ENCODE measurements at places on chromosomes 2 and 18.

DNA sequence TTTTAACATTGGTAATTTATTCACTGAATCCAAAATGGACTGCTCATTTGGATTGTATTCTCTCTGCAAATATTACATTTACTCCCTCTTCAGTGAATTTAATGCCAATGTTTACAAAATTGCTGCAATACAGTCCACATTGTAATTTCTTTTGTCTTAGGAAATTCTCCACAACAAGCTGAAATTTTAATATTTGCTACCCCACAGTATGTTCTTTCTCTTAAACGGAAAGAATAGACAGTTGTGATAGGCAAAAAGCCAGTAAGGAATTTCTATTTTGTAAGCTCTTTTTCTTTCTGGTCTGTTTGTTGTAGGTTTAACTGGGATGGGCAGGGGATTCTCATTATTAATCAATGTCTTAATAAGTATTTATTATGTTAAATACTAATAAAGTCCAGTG, 92.0 kb downstream of the CSRNP3 start:
- DNase-seq, result no peak

- DNase-seq, result no peak
Measured at GRCh38 chr2:138237667-138238384, 263.7 kb upstream of the SPOPL start.

DNA sequence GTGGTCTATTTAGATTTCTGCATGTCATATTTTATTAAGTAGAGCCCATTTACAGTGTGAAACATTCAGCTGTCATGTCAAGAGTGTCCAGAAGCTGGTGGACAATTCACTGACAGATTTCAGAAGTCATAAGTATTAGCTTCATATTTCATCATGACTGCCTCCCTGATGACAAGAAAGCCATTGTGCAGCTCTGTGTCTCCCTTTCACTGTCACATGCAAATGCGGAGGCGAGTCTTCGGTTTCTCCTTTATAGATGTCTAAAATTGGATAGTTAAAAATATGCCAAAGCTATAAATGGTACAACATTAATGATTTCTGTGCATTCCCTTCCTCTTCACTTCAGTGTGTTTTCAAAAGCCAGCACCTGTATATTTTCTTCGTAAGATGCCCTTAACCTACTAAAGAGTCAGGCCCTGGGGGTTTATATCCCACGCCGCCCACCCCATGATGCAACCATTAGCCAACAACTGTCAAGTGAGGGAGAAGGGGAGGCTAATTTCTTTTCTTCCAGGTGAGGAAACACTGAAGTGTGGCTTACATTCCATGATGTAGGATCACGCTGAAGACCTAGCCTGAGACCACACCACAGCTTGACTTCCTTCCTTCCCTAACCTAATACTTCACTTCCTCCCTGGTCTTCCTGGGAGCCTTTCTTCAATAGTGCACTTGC, 99.6 kb upstream of the DDX18 start:
- no peak for DNase-seq

DNA sequence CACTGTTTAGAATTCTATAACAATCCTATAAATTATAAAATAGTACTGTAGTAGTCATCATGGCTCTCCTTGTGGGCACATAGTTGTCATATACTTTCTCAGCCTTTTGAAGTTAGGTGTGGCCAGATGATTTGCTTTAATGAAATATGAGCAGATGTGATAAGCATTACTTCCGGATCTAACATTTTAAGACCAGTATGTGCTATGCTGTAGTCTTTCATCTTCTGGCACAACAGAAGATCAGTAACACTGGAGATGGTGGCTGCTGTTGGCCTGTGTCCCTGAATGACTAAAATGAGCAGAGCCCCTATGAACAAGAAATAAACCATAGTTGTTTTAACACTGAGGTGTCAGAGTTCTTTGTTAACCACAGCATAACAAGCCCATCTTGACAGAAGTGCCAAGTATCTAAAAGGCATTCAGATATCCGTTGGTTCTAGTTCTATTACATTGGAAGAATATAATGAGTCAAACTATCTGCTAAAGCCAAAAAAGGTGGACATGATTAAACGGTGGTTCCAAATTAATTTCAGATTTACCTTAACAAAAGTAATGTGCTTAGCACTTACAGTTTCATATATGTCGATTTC, 6.3 kb downstream of the MEX3C start:
- no peak for DNase-seq

- DNase-seq, result no peak
Measured at GRCh38 chr2:149339324-149339723, 8.9 kb downstream of the LYPD6 start.

- no peak for DNase-seq
Measured at GRCh38 chr2:216116418-216116817, 7.3 kb downstream of the XRCC5 start.

DNA sequence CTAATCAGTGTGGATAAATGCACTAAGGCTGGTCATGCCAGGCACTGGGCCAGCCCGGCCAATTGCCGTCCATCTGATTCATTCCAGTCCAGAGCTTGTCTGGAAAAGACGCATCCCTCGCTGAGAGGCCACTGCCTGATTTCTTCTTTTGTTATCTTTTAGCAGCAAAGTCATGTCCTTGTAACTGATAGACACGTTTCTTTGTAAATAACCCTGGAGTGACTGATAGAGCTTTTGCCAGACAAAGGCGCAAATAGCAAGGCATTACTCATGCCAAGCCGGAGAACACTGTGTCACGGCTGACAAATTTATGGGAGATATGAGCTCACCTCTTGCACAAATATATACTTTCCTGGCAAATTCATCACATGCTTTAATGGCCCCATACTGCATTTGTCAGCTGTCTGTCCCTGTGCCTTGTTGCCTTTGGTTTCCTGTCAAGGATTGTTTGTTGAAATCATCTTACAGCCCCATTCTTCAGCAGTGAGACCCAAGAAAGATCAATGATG, 164.4 kb downstream of the ETAA1 start:
- no peak for DNase-seq

DNA sequence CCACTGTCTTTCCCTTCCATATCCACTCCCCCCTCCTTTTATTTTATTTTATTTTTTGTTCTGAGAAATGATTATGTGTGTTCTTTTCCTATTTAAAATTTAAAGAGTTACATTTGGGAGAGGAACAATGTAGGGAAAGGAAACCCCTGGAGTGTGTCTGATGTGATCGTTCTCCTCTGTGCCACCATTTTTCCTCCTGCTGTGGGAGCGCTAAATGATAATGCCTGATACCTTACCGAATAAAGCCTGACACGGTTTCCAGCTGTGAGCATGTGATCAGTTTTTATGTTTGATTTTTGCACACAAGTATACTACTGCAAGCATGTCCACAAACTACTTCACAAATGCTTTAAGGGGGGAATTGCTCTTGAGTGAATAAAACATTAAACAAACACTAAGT, 317.8 kb upstream of the FANCL start:
- no peak for DNase-seq

DNA sequence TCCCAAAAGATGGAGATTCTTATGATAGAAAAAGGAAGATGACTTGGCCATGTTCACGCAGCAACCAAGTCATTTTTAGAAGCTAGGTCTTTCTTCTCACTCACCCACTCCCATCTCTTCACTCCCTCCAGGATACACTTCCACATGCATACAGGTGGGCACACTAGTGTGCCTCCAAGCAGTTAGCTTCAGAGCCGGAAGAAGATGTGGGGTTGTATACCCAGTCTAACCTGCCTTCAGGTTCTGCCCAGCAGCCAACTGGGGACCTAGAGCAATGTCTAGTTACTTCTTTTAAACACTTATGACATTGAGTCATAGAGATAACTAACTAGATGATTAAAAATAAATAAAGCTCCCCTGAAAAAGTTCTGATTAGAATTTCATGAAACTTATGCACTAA, 21.8 kb upstream of the TANK start:
- peak; percentile 58 for DNase-seq

GRCh38 chr2:181183878-181184542, 203.6 kb downstream of the UBE2E3 start:
- peak; percentile 70 for DNase-seq

DNA sequence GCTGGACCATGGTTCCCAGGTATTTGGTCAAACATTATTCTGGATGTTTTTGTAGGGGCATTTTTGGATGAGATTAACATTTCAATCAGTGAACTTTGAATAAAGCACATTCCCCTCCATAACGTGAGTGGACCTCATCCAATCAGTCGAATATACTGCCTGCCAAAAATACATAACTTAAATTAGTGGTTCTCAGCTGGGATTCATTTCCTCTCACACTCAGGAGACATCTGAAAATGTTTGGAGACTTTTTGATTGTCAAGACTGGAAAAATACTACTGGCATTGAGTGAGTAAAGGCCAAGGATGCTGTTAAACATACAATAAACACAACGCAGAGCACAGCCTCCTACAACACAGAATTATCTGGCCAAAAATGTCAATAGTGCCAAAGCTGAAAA, 198.2 kb downstream of the MYO1B start:
- no peak for DNase-seq

DNA sequence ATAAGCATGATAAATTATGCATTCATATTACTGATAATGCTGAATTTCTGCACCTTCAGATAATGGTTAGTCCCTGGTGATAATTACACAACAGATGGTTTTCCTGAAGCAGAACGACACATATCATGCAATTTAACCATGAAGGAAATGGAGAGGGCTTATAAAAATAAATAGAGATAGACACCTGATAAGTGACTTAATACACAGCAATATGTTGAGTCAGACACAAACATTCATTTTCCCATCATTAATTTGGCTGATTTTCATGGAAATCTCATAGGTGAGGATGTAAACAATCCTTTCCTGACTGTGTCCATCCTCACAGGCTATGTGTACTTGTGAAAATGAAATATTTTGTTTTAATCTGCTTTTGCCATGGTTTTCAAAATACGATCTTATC, 36.9 kb upstream of the DSEL start:
- DNase-seq, result no peak

DNA sequence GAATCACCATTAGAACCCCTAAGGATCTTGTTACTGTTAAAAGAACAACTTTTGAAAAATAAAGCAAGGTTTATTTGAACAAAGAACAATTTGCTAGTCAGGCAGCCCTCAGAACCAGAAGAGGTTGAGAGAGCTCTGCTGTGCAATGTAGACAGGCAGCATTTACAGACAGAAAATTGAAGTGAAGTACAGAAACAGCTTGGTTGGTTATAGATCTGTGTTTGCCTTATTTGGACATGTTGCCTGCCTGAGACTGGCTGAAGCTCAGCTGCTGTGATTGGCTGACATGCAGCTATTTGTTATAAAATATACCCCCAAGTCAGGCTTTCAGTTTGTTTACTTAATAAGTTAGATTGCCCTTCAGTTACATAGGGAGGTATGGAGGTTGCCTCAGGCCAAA, 12.5 kb downstream of the MSTN start:
- DNase-seq, result no peak

- DNase-seq, result no peak
Measured at GRCh38 chr2:64617631-64618151, 36.0 kb downstream of the SERTAD2 start.

- no peak for DNase-seq
Measured at GRCh38 chr2:181485638-181485946, 28.4 kb downstream of the ITGA4 start.

DNA sequence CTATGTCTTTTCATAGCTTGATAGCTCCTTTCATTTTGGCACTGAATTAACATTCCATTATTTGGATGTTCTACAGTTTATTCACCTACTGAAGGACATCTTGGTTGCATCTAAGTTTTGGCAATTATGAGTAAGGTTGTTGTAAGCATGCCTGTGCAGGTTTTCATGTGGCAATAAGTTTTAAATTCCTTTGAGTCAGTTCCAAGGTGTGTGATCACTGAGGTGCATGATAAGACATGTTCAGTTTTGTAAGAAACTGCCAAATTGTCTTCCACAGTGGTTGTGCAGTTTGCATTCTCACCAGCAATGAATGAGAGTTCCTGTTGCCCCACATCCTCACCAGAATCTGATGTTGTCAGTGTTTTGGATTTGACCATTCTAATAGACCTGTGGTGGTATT, 24.2 kb downstream of the XDH start:
- DNase-seq, result no peak

DNA sequence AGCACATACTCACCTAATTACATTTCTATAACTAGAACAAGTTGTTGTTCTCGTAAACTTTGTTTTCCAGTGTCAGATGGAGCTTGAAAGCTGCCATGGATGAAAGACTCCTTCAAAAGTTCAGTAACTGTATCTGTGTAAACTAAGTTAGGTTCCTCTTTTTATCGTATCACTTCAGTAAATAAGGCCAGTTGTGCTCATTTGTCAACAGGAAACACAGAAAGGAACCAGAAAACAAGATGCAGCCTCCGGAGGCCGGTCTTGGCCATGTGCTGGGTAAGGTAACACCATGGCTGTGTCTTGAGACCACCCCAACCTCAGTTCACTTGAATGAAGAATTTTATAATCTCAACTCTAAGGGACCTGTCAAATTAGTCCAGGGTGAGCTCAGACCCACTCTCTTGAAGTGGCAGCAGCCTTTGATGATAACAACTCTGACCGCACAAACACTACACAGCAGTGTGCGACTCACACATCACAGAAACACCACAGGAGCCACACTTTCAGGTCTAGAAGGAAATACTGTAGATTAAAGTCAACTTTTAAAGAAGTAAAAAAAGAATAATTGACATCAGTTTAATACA, 213.8 kb downstream of the AFF3 start:
- peak; percentile 72 for DNase-seq

DNA sequence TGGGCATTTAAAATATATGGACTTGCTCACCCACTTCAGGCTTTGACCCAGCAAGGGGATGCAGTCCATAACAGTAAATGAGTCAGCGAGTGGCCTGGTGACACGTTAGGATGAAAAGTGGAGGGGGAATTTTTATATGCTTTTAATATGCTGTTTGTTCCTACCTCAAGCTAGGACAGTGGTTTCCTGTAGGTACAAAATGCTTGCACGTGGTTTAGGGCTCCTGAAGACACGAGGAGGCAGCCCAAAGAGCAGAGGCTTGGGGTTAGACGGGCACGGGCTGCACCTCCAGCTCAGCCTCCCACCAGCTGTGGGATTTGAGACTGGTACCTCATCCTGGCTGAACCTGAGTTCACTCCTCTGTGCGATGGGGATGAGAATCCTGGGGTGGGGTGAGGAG, 306.2 kb upstream of the CXCR4 start:
- peak; percentile 11 for DNase-seq

DNA sequence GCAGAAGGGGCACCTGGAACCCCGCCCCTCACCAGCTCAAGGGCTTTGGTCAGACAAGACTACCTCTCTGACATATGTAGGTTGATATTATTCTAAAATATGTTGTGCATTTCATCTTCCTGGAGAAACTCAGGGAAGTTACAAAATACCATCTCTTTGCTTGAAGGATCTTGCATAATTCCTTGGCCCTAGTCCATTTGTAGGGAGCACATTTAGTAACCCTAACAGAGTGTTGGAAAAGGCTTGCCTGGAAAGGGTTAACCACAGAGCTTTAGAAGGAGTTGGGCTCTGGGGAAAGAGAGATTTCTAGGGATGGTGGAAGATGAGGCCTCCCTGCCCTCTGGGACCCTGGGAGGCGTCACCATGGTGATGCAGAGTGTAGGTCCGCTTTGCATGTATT, 143.0 kb upstream of the SLC1A4 start:
- DNase-seq, result no peak

- no peak for DNase-seq
Measured at GRCh38 chr18:59629894-59630293, 67.3 kb downstream of the CCBE1 start.
